ENCODE measurements at places on chromosomes 7 and 10.

- DNase-seq: no peak
Observed at GRCh38 chr10:99667108-99667751, 7.9 kb downstream of the ENTPD7 start.

DNA sequence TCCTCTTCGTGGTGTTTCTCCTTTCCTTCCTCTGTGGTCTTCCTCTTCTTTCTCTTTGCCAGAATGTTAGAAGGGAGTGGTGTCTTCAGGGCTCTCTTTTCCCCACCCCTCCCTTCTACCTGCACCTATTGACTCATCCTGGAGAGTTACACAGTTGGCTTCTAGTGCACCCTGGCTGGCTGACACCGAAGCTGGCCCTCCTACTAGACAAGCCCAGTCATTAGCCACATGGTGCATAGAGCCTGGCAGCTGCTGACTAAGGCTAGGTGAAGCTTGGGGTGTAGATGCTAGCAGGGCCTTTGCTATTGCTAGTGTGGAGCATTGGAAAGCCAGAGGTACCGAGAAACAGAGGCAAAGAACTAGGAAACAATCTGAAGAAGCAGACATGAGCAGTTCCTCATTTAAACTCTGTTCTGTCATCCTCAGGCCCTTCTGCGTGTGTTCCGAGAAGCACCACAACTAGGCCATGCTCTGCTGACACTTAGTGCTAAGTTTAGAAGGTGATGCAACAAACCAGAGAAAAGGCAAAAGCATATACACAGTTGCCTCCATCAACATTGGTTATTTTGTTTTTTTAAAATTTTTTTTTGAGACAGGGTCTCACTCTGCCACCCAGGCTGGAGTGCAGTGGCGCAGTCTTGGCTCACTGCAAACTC lies 213.9 kb downstream of the BAMBI start:
- no peak for DNase-seq

DNA sequence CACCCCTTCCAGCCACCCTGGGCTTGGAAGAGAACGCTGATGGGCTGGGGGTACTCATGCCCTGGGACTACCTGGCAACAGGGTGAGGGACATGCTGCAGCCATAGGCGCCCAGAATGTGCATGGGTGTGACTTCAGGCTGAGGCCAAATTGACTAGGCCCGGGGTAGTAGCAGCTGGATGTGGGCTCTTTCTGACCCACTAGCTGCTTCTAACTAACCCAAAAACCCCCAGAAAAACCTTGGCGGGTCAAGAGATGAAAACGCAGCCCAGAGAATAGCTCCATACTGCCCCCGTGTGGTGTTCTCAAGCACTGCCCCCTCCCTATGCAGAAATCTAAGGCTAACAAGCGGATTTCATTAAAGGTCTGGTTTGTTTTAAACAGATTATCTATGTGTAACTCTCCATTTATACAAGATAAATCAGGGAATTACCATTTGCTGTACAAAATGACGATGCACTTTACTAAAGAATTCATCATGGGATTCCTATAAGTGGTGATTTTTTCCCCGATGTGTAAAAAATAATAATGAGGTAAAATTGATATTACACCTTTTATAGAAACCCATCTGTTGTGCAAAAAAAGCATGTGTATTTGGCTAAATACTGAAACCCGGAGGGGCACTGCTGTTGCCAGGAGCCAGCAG lies 4.2 kb downstream of the SMARCD3 start:
- peak; percentile 56 for DNase-seq

- DNase-seq: no peak
Observed at GRCh38 chr10:132689721-132690360, 96.1 kb downstream of the NKX6-2 start.

GRCh38 chr10:132637477-132638129 lies 100.0 kb downstream of the INPP5A start:
- peak; percentile 60 for DNase-seq

DNA sequence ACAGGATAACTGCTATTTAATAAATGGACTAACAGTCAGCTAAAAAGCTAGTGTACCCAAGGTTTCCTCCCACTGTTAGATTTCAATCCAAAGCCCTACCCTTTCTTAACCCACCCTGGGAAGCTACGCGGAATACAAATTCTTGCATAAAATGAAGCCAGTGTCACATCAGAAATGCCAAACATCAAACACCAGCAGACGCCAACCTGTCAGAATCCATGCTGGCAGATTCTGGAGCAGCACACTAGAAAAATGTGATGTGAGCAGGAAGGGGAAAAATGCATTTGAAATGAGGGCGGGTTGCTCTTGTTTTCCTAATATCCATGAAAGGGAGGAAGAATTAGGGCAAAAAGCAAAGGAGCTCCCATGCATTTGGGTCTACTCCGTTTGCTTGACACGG lies 16.1 kb upstream of the JCAD start:
- DNase-seq: no peak

- DNase-seq: no peak
Observed at GRCh38 chr10:72727130-72727529, 35.2 kb downstream of the MCU start.

GRCh38 chr7:17126413-17127268 lies 171.8 kb upstream of the AHR start:
- DNase-seq: no peak
